ENCODE measurements at places on chromosomes 16 and 17.
A peak's percentile ranks its signal among the peaks of the same experiment; 100 is the strongest.

- no peak for DNase-seq
Observed at GRCh38 chr16:50315346-50315997, 49.1 kb downstream of the ADCY7 start.

DNA sequence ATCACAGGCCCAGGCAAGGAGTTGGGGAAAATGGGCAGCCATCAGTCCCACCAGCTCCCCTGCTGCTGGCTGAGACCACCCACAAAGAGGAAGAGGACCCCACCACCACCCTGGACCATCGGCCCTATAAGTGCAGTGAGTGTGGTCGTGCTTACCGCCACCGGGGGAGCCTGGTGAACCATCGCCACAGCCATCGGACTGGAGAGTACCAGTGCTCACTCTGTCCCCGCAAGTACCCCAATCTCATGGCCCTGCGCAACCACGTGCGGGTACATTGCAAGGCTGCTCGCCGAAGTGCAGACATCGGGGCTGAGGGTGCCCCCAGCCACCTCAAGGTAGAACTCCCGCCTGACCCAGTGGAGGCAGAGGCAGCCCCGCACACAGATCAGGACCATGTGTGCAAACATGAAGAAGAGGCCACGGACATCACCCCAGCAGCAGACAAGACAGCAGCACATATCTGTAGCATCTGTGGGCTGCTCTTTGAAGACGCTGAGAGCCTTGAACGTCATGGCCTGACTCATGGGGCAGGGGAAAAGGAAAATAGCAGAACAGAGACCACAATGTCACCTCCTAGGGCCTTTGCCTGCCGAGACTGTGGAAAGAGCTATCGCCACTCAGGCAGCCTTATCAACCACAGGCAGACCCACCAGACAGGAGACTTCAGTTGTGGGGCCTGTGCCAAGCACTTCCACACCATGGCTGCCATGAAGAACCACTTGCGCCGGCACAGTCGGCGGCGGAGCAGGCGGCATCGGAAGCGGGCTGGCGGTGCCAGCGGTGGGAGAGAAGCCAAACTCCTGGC lies 3.6 kb downstream of the ZNF646 start:
- DNase-seq, result no peak

DNA sequence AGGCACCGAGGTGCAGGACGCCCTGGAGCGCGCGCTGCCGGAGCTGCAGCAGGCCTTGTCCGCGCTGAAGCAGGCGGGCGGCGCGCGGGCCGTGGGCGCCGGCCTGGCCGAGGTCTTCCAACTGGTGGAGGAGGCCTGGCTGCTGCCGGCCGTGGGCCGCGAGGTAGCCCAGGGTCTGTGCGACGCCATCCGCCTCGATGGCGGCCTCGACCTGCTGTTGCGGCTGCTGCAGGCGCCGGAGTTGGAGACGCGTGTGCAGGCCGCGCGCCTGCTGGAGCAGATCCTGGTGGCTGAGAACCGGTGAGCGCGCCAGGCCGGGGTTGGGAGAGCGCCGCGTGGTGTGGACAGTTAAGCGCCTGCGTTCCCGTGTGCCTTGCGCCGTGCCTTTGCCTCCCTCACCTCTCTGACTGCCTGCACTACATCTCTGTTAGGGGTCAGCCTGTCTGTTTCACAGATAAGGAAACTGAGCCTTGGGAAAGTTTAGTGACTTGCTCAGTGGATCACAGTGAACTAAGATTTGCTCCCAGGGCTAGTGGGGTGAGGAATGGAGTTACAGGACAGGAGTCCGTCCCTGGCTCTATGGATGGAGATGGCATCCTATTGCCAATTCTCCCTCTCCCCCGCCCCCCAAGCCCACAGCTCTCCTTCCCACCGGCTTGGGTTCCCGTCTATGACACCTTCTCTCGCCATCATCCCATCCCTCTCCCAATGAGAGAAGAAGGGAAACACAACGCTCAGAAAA lies 880 bp downstream of the SARM1 start:
- no peak for DNase-seq

DNA sequence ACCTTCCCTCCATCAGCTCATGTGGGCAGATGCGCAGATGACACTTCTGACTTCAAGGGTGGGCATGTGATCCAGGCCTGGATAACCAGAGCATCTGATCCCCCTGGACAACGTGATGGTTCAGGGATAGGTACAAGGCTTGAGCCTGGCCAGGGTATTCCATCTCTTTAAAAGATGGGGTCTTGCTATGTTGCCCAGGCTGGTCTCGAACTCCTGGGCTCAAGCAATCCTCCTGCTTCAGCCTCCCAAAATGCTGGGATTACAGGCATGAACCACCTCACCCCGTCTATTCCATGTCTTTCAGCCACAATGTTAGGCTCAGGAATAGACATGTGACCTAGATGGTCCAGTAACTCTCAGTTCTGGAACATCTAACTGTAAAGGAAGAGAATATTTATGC lies 20.8 kb downstream of the CRYM start:
- DNase-seq, result no peak

DNA sequence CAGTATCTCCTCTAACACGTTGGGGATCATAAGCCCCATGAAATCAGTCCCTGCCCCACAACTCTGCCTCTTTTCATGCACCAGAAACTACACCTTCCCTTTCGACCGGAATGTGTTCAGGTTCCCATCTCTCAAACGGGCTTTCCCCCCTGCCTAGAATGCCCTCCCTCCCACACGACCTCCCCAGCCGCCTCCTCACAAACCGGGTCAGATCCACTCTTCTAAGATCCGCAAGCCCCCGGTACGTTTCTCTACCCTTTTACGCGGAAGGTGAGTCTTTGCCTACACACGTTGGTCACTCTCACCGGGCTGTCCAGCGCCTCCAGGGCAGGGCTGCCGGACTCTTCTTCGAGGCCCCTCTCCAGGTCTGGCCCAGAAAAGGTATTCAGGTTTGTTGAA lies 708 bp downstream of the DHX33 start:
- no peak for DNase-seq

DNA sequence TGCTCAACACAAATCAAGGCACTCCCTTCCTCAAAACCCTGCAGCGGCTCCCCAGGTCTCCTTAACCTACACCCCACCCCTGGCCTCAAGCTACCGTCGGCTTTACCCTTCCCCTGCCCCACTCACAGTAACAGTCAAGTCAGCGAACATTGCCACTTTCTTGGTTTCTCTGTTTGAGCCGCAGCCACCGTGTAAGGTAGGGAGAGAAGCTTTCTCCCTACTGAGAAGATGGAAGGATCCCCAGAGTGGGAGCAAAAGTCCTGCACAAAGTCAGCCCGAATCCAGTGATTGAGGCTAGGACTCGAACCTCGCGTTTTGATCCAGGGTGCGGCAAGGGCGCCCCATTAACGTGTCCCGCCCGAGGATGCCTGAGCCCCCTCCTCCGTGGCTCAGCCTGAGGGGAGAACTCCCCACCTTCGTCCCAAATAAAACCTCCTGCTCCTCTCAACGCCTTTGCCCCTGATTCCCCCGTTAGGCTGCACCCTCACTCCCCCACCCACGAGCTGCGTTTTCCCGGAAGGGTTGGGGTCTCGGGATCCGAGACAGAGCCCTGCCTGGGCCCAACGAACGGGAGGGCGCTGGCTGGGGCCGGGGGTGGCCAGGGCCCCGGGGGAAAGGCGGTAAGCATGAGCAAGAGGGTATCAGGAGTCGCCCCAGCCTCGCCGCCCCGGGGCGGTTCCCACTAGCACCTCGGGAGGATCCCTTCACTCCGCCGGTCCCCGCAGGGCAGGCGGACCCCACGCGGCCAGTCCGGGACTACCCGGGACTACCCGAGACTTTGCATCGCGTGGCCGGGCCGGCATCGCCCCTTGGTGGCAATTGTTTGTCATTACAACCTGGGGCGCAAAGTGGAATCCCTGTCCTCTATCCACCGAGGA lies 9.9 kb upstream of the NAGS start:
- peak; percentile 29 for DNase-seq

- DNase-seq, result no peak
Observed at GRCh38 chr17:80970044-80970761, 21.4 kb upstream of the CHMP6 start.

GRCh38 chr16:69199382-69199781 lies 12.4 kb downstream of the SNTB2 start:
- no peak for DNase-seq

- DNase-seq, result no peak
Observed at GRCh38 chr16:87212026-87212425, 105.2 kb downstream of the C16orf95 start.

- no peak for DNase-seq
Observed at GRCh38 chr16:14125708-14126107, 54.6 kb downstream of the MRTFB start.

DNA sequence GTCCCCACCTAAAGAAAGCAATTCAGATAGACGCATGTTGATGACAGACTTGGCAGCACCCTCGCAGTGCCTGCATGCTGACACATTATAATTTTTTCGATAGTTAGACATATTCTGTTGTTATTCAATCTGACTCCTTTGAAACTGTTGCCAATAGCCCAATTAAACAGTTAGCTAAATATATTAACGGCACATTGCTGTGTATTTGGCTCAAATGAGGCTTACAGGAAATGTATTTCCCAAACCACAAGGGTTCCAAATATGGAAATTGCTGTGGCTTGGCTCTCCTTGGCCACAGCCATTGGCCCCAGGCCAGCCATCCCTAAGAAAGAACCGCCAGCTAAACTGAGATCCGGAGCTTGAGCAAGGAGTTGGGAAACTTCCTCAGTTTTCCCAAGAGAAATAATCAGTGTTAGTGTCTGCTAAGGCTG lies 31.1 kb downstream of the C16orf82 start:
- DNase-seq, result no peak

- DNase-seq, result no peak
Observed at GRCh38 chr17:59357929-59358328, 26.5 kb downstream of the YPEL2 start.
